ENCODE measurements at places on chromosomes 2 and 18. TPM values are rescaled to one million over a fixed set of nuclear protein-coding genes. Genes with fewer than 3 reads are reported as not detected.

UPP2 gene
- total RNA-seq: not detected

SLC9A4 gene
- total RNA-seq: not detected

PCARE gene
- total RNA-seq: not detected

TNFAIP6 gene
- 37.2 TPM for total RNA-seq

AMER3 gene
- total RNA-seq: under 0.01 TPM

EHD3 gene
- total RNA-seq: 12.8 TPM

Measured in bronchial smooth muscle cell (primary cell).